T-helper 2 cell (primary cell): ENCODE measurements at places on chromosomes 12 and 14.

- no peak for DNase-seq
Observed at GRCh38 chr12:78490861-78491260, 373.7 kb upstream of the SYT1 start.

DNA sequence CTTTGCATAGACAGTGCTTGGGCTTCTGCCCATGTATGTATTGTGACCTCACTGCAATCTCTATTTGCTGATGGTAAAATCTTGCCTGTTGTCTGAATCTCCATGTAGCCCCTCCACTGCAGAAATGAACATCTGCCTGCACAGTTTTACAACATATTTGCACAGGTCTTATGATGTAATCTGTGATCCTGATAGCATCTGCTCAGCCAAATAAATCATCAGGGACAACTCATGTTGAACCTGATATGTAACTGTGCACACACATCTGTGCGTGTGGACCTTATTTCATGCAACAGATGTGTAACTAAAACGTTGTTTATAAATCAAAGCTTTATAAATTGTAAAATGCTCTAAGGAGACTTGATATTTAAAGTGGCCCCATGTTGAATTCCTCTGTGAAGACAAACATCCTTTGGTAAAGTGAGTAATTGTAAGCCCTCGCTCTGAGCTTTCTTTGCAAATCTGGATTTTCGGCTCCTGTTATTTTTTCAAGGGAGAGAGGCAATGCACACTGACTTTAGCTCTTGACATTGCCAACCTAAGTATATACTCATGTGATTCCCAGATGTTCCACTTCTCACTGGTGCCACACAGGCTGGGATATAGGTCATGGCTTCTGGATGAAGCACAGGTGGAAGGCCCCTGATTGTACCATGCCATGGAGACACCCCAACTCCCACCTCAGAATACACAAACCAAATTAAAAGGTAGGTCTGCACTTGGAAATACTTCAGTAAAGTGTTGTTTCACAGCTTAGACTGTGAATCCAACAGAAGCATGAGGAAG, 371.3 kb downstream of the GRIN2B start:
- no peak for DNase-seq

GRCh38 chr12:110079477-110080400, 31.4 kb upstream of the C12orf76 start:
- peak; percentile 70 for DNase-seq

DNA sequence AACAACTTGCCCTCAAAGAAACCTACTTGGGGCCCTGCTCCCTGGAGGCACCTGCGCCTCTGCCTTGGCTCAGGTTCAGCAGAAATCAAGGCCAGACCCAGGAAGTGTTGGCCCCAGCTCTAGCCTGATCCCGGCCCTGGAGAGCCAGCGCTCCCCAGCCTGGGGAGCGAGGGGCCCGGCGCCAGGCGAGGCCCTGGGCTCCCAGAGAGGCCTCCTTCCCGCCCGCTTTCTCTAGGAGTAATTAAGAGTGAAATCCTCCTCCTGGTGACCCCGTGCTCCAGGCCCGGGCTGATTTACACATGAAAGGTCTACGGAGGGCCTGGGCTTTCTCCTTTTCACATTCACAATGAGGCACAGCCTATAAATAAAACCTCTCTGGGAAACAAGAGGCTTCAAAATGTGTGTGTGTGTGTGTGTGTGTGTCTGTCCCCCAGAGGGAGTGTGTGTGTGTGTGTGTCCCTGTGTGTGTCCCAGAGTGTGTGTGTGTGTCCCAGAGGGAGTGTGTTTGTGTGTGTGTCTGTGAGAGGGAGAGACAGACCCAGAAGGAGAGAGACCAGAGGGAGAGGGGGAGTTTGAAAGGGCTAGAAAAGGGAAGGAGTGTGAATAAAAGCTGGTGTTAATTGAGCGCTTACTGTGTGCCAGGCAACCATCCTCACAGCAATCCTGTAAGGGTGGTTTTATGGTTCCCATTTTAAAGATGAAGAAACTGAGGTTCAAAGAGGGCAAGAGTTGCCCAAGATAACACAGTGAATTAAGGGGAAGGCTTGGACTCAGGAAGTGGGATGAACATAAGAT, 23.8 kb upstream of the COX6A1 start:
- DNase-seq = no peak

DNA sequence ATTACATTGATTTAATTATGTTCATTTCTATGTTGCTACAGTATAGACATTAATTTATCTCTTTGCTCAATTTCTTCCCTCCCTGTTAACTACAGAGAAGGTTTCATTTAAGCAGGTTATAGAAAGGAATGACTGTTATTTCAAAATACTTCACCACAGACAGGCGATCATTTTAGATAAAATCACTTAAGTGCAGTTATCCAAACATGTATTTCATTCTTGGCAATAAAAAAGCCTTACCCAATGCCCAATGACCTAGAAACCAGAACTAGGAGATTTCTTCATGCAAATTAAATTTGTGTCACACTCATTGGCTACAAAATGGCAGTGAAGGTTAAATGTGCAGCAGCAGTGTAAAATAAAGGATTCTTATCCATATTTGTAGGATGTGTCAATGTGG, 266.4 kb downstream of the KCNH5 start:
- no peak for DNase-seq

DNA sequence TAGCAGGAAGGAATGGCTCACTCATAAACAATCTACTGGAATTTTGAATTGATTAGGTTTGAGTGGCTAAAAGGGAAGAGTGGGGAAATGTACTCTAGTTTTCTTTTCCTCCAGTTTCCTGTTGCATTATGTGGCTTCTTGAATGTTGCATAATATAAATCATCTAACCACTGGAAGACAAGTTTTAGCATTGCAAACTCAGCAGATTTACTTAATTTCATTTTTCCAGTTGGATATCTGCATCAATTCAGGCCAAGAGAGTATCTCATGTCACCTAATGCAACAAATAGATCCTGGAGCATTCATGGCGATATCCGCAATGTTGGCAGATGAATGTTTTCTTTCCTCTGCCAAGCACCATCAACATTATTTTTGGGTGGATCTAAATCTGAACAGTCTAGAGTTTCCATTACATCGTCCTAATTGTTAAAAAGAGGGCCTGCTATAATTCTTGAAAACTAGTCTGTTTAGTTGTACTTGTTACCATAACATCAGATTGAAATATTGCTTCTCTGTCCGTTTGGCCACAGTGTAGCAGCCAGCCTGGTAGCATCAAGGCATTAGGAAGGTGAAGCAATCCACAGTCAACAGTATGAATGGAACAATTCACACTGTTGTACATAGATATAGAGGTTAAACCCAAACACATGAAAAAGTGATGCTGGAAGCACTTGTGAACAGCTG, 544.2 kb downstream of the ETNK1 start:
- DNase-seq = no peak

DNA sequence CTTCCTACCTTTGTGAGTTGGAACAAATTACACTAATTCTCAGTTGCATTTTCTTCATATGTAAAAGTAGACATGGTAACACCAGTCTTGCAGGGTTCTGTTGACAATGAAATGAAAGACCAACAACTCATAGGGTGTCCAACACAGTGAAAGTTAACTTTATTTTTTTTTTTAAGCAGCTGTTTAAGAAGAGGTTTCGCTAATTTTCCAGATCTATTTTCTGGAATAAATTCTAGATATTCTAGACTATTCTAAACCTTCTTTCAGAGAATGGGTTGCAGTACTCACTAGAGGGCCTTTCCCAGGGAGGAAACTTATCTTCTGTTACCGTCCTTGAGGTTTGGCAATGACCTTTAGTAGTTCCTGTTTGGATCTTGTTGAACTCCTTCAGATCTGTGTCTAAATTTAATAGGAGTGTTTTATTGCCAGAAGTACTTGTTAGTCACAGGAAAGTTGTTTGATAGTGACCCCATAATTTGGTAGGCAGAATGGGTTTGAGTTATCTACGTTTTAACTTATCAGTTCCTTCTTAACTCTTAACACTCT, 2.8 kb upstream of the ART4 start:
- no peak for DNase-seq

GRCh38 chr12:125346362-125346761, 281.1 kb downstream of the AACS start:
- DNase-seq = no peak

GRCh38 chr14:93049315-93049714, 66.4 kb downstream of the ITPK1 start:
- no peak for DNase-seq

GRCh38 chr12:56699020-56699661, 11.1 kb upstream of the PTGES3 start:
- DNase-seq = no peak

DNA sequence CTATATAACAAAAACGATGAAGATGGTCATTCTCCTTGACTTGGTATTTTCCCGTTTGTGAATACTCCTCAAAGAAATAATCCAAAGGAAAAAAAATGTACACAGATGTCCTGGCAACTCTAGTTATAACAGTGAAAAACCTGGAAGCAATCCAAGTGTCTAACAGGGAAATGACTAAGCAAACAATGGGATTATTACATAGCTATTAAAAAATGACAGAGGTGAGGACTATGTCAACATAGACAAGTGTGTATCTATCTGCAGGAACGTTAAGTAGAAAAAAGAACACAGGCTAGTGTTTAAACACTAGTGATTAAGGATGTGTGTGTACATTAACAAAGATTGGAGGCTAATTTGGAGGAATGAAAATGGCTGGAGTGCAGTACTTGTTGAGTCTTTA, 5.9 kb upstream of the APOLD1 start:
- DNase-seq = no peak
